ENCODE measurements at places on chromosomes 12 and 14. TPM values are rescaled to one million over a fixed set of nuclear protein-coding genes. Genes with fewer than 3 reads are reported as not detected.

DNA sequence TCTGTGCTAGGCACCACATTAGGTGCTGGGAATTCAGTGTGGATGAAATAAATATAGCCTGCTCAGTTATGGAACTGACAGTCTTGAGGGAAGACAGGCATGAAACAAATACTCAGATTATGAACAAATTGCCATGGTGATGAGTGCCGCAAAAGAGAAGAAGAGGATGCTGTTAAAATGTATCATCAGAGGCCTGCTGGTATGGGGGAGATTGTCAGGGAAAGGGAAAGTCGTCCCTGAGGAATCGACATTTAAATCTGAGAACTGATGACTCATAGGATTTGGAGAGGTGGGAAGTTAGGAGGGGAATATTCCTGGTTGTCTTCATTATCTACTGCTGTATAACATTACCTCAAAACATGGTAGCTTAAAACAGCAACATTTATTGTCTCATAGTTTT lies 42.0 kb downstream of the PPP1R36 start:
- no peak for DNase-seq

GRCh38 chr12:48815126-48816110 lies 2.9 kb upstream of the CACNB3 start:
- peak; percentile 94 for DNase-seq

DNA sequence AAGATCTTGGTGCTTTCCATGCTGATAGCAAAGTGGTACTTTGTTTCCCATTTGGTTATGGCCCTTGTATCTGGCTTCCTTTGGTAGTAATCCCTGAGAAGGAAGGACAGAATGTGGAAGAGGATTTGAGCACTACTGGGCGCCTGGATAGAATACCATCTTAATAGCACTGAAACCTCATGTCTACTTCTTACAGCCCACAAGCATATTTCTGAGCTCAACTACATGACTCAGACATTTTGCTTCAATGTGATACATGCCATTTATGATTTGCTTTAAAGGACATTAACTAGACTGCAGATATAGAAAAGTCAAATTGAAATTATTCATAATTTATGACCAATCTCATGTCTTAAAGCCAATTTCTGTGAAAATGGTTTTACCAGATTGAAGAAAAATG lies 80.4 kb downstream of the LIN7A start:
- DNase-seq = no peak

GRCh38 chr12:85697003-85697402 lies 139.2 kb downstream of the RASSF9 start:
- DNase-seq = no peak

DNA sequence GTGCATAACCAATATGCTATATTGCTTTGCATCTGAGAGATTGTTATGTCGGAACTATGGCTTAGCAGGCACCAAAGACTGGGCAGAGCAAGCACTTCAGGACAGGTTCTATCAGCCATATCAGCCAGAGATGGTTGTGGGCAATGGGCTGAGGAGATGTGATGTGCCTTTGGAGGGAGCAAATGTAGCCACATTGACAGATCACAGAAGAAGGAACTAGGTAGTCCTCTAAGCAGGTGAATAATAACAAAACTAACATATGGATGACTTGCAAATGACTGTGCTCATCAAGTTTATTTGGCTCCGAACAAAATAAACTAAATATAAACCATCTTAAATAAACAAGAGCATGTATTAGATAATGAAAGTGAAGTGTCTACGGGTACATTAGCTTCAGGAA lies 291.7 kb downstream of the RMST start:
- no peak for DNase-seq

DNA sequence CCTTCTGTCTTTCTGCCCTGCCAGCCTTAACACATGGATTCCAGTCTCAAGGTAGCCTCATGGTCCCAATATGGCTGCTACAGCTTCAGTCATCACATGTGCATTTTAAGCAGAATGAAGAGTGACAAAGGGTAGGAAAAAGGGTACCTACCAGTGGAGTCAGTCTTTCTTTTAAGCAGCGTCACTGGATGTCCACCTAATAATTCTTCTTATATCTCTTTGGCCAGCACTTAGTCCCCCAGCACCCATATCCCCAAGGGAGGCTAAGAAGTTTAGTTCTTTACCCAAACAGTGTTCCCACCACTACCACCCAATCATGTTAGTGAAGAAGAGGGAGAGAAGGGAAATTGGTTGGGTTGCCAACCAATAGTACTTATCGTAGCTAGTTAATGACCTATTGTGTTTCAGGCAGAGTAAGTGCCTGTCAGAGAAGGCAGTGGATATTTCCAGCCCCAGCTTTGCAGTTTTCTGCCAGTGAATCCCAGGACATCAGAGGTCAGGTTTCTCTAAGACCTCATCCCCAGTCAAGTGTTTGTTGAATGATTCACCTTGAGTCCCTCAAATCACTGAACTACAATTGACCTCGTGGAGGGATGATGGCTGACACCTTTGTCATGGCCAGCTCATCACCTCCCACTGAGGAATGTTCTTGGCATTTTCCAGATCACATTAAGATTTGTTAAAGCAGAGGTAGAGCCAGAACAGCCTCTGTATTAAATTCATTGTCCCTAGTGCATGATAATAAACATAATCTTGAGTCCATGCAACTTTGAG lies 250.9 kb upstream of the CRY1 start:
- no peak for DNase-seq

CMTM5 gene
- total RNA-seq = 2.3 TPM

GRCh38 chr12:31887109-31887811 lies 72.0 kb upstream of the RESF1 start:
- DNase-seq = no peak

GRCh38 chr14:104752423-104752734 lies 568 bp upstream of the SIVA1 start:
- DNase-seq = no peak

CTSG gene
- 4.3 TPM for total RNA-seq

DNA sequence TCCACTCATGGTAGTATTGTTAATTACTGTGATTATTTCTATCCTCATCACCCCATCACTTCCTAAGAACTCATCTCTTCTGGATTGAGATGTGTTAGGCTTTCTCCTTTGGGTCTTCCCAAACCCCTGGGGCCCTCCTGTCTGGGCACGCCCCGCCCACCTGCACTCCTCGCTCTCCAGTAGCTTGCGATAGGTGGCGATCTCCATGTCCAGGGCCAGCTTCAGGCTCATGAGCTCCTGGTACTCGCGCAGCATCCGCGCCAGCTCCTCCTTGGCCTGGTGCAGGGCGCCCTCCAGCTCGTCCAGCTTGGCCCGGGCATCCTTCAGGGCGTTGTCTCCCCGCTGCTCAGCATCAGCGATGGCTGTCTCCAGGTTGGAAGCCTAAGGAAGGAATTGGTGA lies 6.8 kb downstream of the KRT71 start:
- no peak for DNase-seq

- DNase-seq = peak; percentile 76
These were observed at the start of gene MAP1LC3B2 for GRCh38 chr12:116559162-116559935. Gene MAP1LC3B2 (plus strand): TSS chr12:116559381. CDS start chr12:116575943, 16,562 bp downstream.

HOXC12 gene
- total RNA-seq = not detected

DNA sequence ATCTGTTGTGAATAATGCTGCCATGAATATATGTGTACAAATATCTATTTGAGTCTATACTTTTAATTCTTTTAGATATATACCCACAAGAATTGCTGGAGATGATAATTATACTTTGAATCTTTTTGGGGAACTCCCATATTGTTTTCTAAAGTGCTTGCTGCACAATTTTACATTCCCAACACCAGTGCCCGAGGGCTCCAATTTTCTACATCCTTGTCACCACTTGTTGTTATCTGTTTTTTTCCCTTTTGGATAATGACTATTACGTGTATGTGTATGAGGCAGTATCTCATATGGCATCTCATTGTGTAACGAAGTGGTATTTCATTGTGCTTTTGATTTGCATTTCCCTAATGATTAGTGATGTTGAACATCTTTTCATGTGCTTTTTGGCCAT lies 127.1 kb downstream of the SUDS3 start:
- no peak for DNase-seq

DNA sequence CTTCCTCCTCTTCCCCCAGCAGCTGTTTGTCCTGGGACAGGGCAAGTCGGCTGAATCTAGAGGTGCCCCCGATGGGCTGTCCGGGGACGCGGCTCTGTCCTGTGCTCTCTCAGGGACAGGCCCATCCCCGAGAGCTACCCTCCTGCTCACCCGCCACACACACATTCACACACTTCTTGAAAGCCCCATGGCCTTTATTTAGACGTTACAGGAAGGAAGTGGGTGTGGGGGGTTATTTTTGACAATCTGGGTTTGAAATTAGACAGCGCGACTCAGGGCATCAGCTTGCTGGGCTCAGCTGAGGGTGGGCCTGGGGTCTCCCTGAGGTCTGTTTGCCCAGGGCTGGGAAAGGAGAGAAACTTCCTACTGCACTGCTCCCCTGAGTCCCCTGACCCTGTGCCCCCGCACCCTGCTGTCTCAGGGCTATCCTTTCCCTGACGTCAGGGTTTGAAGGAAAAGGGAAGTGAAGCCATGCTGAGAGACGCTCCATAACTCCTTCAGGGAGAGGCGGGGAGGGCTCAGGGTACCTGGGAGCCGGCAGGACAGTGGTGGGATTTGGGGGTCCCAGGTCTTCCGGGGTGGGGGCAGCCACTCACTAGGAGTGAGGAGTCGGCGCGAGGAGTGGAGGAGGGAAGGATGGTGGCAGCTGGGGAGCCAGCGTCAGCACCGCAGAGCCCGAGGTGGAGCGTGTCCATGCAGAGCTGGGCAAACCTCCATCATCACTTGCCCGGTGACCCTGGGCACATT lies 8.1 kb downstream of the PTPN6 start:
- no peak for DNase-seq
